ENCODE measurements at places on chromosomes 7 and 10.

GRCh38 chr10:112515852-112516251, 68.8 kb downstream of the VTI1A start:
- no peak for DNase-seq

- no peak for DNase-seq
Observed at GRCh38 chr10:118266098-118266748, 75.9 kb downstream of the FAM204A start.

DNA sequence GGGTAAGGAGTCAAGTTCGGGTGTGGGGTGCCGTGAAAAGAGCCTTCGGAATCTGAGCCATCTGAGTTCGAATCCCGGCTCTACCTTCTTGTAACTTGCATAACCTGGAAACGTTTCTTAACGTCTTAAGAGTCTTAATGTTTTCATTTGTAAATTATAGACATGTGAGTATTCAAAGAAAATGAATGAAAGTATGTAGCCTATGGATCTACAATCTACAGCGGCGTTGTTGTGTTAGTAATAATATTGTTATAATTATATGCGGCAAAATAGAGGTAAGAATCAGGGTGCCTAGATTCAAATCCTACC, 559 bp downstream of the VTI1A start:
- DNase-seq: no peak

- DNase-seq: no peak
Observed at GRCh38 chr7:112283382-112283910, 77.0 kb downstream of the ZNF277 start.

DNA sequence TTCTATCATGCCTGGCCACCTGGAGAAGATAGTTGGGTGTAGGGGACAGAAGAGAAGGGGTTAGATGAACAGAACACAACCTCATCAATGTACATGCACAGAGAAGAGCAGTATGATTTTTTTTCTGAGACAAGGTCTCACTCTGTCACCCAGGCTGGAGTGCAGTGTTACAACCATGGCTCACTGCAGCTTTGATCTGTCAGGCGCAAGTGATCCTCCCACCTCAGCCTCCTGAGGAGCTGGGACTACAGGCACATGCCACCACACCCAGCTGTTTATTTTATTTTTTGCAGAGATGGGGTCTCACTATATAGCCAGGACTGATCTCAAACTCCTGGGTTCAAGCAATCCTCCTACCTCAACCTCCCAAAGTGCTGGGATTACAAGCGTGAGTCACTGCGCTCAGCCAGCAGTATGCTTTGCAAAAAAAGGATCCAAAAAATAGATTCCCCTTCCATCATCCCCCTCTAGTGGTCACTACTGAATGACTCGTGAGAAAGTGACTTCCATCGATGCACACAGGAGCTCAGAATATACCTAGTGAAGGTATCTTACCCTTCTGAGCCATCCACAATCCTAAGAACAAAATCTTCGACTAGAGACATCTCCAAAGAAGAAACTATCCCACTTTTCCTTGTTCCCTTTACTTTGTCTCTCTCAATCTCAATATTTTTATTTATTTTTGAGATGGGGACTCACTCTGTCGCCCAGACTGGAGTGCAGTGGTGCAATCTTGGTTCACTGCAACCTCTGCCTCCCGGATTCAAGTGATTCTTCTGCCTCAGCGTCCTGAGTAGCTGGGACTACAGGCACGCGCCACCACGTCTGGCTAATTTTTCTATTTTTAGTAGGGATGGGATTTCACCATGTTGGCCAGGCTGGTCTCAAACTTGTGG, 21.0 kb downstream of the ZCWPW1 start:
- no peak for DNase-seq

- DNase-seq: no peak
Observed at GRCh38 chr10:108454224-108454623, 1289.7 kb upstream of the SORCS1 start.

DNA sequence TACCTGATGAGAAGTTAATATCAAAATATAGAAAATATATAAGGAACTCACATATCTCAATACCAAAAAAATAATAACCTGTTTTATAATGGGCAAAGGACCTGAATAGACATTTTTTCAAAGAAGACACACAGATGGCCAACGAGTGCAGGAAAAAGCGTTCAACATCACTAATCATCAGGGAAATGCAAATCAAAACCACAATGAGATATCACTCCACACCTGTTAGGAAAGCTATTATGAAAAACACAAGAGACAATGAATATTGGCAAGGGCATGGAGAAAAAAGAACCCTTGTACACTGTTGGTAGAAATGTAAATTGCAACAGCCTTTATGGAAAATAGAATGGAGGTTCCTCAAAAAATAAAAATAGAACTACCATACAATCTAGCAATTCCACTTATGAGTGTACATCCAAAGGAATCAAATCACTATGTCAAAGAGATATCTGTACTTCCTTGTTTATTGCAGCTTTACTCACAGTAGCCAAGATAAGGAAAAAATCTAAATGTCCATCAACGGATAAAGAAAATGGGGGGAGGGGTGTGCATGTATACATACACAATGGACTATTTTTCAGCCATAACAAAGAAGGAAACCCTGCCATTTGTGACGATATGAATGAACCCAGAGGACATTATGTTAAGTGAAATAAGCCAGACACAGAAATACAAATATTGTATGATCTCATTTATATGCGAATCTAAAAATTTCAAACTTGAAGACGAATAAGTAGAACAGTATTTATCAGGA, 3.6 kb upstream of the ALOX5 start:
- no peak for DNase-seq

DNA sequence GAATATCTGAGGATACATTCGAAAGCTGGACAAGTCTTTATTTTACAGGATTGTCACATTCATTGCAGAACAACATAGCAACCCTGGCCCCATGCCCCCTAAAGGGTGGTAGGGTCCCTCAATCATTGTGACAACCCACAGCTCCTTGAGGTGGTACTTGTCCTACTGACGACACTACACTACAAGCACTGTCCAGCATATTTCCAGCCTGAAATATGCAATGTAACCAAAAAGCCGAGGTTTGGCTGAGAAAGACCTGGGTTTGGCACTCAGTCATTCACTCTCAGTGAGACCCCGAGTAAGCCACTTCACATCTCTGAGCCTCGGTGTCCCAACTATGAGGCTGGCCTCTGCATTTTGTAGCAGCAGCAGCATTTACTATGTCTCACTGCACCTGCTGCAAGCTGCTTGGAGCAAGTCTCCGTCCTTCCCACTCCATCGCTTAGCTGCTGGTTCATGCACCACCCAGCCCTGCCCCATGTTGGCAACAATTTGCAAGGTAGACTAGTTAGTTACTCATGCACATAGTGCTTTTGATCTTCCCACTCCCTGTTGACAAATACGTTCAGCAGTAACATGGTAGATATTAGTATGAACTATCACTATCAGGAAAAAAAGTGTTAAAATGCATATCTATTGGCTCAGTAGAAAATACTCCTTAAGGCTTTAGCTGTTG, 43.6 kb upstream of the TNPO3 start:
- DNase-seq: no peak

DNA sequence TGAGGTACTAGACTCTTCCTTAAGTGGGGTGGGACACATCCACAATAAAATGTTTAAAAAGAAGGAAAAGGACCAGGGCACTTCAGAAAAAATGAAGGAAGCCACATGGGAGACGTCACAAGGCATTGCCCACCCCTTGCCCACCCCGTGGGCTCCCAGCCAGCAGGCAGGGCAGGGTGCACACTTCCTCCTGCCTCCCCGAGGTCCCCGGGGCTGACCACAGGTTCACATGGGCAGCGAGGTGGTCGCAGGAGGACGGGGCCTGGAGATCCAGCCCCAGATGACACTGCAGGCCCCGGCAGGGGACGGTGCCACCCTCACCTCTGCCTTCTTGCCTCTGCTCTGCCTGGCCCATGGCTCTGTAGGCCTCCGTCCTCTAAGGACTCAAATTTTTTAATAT, 45.6 kb downstream of the PWWP2B start:
- no peak for DNase-seq

GRCh38 chr10:17729630-17730029, 22.4 kb upstream of the TMEM236 start:
- no peak for DNase-seq

GRCh38 chr10:12730809-12731519, 270.5 kb downstream of the CCDC3 start:
- DNase-seq: no peak

GRCh38 chr10:1043532-1043995, 5.4 kb downstream of the IDI1 start:
- no peak for DNase-seq

GRCh38 chr7:133190172-133190528, 62.7 kb upstream of the EXOC4 start:
- no peak for DNase-seq

DNA sequence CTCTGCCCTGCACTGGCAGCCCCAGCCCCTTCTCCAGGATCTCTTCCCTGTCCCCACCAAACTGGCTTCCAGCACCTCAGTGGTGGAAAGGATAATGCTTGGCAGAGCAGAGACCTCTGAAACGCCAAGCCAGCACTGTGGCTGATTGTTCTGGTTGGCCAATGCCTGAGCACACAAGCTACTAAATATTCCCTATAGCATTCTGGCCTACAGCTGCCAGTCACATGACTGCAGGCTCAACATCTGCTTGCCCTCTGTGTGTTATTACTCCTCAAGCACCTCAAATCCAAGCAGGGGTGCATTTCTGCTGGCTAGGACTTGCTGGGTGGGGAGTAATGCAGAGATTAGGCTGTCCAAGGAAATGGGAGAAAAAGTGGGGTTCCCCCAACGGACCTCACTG, 6.1 kb downstream of the TBATA start:
- no peak for DNase-seq

GRCh38 chr10:100890673-100891317, 22.0 kb upstream of the SLF2 start:
- DNase-seq: no peak

DNA sequence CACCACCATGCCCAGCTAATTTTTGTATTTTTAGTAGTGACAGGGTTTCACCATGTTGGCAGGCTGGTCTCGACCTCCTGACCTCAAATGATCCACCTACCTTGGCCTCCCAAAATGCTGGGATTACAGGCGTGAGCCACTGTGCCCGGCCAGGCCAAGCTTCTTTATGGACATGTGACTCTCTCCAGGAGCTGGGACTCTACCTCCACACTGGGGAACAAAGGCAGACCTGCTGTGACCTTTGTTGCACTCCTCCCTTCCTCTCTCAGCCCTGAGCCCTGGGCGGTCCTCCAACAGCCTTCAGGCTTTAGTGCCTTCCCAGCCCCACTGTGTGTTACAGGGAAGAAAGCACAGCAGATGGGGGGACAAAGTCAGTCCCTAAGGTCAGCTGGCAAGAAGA, 55.0 kb upstream of the DUSP5 start:
- DNase-seq: no peak

- no peak for DNase-seq
Observed at GRCh38 chr10:61588770-61589211, 73.9 kb upstream of the CABCOCO1 start.

All from iPS DF 6.9 (cell line).